ENCODE measurements at places on chromosomes 4 and X.

DNA sequence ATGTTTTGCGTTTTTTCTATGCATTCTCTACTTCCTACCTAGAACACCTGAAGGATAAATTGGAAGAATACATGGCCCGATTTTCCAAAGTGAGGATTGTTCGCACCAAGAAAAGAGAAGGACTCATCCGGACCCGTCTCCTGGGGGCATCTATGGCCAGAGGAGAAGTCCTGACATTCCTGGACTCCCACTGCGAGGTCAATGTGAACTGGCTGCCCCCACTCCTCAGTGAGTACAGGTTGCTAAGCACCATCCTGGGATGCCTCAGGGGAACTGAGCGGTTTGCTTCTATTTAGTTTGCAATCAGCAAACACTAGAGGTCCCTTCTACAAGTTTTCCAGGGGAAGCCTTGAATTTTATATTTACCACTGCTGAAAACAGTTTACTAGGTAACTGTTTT, 359.3 kb upstream of the GALNT7 start:
- no peak for DNase-seq

DNA sequence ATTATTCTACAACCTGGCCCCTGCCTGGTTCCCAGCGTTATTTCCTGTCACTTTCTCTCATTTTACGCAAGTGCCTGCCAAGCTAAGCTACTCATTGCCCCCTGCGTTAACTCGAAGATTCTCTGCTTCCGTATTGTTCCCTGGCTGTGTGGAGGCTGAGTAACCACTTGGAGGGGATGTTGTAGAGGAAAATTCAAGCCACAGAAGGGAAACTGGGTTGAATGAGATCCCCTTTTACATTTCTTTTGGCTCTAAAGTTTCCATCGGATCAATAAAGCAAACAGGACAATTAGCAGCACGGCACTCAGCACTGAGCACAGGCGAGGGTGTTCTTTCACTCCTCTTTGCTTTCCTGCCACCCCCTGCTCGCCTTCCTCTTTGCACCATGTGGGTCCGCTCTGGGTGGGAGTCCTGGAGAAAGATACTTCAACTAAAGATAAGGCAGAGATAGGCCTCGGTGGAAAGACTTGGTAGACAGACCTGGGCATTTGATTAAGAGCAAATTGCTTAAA, 4.2 kb upstream of the TMSB4X start:
- peak; percentile 3 for DNase-seq

- DNase-seq, result no peak
These were observed 818.9 kb upstream of the LCORL start for GRCh38 chr4:18840481-18840880.

- no peak for DNase-seq
These were observed 117.8 kb upstream of the NOCT start for GRCh38 chr4:138897811-138898226.

GRCh38 chr4:40669504-40669903, 39.8 kb upstream of the RBM47 start:
- no peak for DNase-seq

GRCh38 chrX:11567528-11568220, 98.0 kb downstream of the ARHGAP6 start:
- DNase-seq, result no peak

GRCh38 chr4:121696170-121696580, 605 bp downstream of the ANXA5 start:
- peak; percentile 29 for DNase-seq

DNA sequence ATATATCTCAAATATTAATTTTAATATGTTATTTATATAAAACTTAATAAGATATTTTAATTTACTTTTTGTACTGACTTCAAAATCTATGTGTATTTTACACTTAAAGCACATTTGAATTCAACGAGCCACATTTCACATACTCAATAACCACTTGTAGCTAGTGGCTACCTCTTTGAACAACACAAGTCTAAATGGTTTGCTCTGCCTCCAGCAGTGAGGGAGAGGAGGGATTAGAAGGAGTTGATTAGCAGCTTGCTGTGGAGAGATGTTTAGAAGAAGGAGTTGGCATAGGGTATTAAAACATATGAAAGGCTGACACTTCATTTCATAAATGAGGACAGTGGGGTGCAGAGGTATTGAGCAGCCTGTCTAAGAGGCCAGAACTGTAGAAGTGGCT, 124.0 kb downstream of the ARHGAP24 start:
- DNase-seq, result no peak

- no peak for DNase-seq
These were observed 120.0 kb upstream of the DIAPH2 start for GRCh38 chrX:96564595-96564994.

- DNase-seq, result no peak
These were observed 243.2 kb upstream of the BMP3 start for GRCh38 chr4:80787306-80787705.
